ENCODE measurements at places on chromosomes 12 and 14.

GRCh38 chr14:99675382-99675835 is 8.7 kb upstream of the CYP46A1 start:
- no peak for DNase-seq

DNA sequence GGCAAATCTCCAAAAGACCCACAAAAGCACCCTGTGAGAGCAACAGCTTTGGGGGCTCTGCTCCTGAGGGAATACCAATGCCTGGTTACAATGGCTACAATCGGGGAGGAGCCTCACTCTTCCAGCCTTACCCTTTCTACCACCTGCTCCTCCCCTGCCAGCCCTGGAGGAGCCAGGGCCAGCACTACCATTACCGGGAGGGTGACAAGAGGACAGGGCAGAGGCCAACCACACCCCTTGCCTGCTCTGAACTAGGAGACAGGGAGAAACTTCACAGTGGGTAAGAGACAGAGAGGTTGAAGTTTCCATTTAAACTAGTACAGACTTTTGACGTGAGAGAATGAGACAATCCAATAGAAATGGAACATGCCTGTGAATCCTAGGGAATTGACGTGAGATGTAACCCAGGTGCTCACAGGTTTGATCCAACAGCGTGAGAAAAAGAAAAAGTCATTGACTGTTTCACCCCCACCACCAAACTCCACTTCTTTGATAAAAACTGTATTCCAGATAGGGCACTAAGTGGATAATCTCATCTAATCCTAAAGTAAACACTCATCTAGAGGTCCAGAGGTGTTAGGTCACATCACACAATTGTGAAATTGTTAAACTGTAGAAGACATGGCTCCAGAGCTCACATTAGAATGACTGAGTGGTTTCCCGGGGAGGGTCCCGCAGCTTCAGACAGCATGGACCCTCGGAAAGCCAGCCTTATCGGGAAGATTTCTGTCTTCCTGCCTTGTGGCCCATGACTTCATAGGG is 8.4 kb upstream of the TC2N start:
- no peak for DNase-seq

DNA sequence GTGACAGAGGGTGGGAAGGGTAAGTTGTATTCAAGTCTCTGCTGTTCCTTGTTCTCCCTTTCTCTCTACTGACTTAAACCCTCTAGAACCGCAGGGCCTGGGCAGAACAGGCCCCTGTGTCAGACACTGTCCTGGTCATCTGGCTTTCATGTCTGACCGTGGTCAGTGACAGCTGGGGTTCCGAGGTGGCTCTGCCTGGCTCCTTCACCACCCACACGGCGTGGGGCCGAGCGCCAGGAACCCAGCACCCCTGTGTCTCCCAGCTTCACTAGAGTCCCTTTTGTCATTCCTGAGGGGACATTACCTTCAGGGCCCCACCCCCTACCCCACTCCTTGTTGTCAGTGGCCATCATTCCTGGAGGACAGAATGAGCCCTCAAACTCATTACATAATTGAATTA is 168.9 kb downstream of the ADGRD1 start:
- DNase-seq: no peak

DNA sequence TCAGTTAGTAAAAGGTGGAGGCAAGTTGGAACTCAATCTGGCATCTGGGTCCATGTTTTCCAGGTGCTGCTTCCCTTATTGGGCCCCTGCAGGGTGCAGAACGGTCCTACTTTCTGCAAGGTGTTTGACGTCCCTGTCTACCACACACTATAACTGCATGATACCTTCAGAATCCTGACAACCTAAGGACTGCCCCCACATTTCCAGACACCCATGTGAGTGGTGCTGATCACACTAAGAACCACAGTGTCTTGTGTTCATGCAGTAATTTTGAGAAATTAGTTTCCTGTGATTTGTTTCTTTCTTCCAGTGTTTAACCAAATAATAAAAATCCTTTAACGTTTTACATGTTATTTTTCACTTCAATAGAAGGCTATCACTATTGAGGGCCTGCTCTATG is 121.1 kb upstream of the MDM1 start:
- DNase-seq: no peak

DNA sequence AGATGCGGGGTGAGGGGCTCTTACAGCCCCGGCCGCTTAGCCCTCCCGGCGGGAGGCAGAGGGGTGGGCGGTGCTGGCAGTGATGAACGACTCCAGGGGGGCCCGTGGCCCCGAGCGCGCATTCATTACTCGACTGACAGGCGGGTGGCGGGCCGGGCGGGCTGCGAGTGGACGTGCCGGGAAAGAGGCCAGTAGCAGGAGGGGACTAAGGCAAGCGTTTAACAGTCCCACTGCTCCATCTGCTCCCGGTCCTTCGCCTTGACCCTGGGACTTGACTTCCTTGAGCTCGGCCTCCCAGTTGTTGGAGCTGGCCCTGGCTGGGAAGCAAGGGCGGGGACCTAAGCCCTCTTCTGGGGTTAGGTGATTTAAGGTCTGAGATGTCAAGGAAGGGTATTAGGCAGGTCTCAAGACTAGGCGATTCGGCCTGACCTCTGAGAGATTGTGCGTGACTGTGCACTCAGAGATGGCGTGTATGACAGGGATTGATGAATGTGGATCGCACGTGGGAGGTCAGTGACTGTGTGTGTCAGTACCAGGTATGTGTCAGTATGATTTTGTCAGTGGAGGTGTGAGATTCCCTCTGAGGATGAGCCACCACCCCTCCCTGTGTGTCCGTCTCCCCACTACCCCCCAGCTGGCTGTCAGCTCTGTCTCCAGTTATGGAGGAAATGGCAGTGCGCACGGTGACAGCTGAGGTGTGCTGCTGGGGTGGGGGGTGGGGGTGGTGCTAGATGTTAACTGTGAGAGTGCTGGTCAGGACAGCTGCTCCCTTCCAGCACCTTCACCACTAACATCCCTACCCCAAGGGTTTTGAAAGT is 3.6 kb upstream of the DNAJC22 start:
- DNase-seq: no peak

DNA sequence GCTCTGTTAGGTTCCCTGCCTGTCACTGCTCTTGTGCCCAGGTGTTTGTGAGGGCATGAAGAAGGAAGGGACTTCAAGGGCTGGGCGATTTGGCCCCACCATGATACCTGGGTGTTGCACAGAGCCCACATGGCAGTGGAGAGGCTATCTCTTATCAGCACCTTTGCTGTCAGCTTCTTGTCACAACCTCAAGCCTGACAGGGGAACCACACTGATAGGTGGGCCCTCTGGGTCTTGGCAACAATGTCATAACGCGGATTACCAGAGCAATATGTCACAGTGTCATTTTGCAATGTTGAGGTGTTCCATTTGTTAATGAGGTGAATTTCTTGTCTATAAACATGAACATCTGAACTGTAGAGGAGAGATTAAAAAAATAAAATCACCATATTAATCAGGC is 22.9 kb upstream of the CACNA1C start:
- no peak for DNase-seq

DNA sequence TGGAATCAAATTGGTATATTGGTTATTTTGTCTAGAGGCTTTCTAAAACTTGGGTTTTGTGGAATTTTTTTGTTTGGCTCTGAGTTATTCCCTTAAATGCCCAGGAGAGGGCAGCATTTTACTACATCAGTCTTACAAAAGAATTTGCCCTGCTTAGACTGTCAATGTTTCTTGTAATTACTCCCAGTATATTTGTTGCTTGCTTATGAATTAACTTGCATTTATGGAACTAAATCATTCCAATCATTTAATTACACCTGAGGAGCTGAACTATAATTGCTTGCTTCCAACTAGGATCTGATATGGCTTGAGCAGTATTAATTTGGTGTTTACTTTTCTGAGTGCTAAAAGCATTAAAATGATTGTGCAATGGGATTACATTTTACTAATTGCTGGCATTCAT is 48.7 kb downstream of the MIPOL1 start:
- no peak for DNase-seq

- no peak for DNase-seq
Observed at GRCh38 chr12:117231750-117232149, 41.5 kb upstream of the FBXO21 start.

GRCh38 chr14:92991536-92991935 is 68.6 kb downstream of the CHGA start:
- no peak for DNase-seq

DNA sequence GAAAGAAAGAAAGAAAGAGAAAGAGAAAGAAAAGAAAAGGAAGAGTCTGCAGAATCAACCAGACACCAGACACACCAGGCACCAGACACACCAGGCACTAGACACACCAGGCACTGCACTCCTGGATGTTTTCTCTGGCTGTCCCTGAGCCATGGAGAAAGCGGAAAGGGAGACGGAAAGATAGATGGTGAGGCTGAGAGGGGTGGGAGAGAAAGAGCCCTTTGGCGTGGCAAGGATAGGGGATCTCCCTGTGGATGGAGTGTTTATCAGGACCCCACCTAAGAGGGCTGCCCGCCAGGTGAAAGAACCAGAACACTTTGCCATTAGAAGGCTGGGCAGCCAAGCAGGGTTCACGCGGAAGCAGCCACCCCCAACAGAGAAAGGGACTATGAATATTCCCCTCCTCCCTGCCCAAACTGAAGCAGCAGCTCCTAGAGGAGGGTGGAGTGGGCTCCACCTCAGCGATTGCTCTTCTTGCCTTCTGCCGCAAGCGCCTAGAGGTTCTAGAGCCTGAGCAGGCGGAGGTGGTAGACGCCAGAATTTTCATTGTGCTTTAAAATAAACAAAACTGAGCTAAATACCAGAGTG is 13.4 kb downstream of the ST8SIA1 start:
- DNase-seq: no peak

DNA sequence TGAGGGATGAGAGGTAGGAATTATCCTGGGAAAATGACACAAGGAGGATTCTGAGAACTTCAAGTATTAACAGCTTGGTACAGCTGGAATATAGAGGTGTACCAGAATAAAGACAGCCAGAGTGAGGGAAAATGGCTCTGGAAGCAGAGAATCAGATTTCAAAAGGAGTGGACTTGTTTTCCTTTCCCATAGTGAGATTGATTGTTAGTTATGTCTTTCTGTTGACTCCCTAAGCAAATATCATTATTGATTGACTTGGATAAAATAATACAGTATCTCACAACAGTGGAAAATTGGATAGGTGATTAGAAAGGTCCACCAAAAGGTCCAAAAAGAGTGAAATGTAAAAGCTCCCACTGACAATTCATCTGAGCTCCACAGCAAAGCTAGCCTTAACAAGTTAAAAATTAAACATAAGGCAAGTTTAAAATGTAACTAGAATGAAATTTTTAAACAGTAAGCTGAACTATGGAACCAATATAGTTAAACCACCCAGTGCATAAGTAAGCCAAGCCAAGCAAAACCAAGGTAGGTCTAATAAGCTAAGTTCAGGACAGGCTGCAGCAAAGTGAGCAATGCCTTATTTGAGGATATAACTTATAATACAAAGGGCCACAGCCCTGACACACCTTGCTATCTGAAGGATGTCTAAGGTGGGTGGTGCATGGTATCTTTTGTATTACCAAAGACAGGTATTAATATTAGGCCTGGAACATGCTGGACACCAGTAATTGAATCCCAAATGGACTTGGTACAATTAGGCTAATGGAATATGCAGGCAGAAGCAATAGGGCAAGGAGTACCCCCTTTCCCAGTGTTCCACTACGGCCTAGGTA is 21.8 kb downstream of the ENTPD5 start:
- no peak for DNase-seq

GRCh38 chr14:31118892-31119291 is 88.7 kb downstream of the HECTD1 start:
- DNase-seq: no peak

DNA sequence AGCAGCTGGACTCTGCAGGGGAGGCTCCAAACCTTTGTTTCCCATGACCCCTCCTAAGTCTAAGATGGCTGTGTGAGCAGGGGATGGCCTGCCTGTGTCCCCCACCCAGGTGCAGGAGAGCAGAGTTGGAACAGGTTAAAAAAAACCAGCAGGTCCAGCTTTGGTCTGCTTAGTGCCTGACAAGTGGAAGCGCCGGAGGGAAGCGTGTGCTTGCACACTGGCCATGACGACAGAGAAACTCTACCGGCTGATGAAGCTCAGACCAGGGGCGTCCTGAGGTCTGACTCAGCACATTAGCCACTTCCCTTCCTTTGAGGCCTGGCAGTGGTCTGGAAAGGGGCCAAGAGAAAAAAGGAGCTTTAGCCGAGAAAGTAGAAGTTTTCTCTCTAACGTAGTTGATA is 280.1 kb downstream of the VRK1 start:
- DNase-seq: peak; percentile 46

GRCh38 chr12:48712209-48712608 is 4.3 kb downstream of the CCNT1 start:
- DNase-seq: no peak

DNA sequence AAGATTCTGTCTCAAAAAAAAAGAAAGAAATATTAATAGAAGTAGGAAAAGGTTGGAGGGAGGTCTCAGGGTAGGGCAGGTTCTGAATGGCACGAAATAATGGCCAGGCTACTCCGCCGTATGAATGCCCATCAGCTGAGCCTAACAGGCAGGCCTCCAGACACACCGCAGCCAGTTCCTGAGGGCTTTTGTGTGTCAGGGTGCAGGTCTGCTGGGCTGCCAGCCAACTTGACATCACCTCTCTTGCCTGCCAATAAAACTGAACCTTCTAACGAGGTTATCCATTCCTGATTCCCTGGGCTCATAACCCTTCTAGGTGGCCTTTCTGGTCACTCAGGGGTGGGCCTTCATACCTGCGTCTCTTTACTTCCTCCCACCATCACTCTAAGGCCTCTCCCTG is 3.0 kb downstream of the IFI27 start:
- no peak for DNase-seq

- DNase-seq: no peak
Observed at GRCh38 chr12:38691164-38691563, 214.2 kb downstream of the CPNE8 start.

- DNase-seq: no peak
Observed at GRCh38 chr12:115946867-115947695, 330.4 kb downstream of the MED13L start.

GRCh38 chr12:132170094-132170636 is 25.9 kb downstream of the NOC4L start:
- DNase-seq: no peak

DNA sequence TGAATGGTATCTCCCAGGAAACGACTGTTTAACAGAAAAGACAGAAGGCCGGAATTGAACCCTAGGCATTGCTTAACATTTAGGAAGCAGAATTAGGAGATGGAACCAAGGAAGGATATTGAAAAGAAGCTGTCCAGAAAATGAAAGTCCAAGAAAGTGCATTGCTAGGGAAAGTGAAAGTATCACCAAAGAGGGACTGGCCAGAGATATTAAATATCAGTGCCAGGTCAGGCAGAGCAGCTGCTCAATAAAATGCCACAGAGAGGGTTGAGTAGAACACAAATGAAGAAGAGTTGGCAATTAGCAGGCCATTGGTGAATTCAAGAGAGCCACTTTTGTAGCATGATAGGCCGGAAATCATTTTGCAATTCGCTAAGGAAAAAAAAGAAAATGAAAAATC is 101.6 kb downstream of the CFAP54 start:
- no peak for DNase-seq

GRCh38 chr14:54000341-54000811 is 43.8 kb upstream of the BMP4 start:
- no peak for DNase-seq

GRCh38 chr14:67853715-67854114 is 34.1 kb downstream of the RAD51B start:
- DNase-seq: no peak

DNA sequence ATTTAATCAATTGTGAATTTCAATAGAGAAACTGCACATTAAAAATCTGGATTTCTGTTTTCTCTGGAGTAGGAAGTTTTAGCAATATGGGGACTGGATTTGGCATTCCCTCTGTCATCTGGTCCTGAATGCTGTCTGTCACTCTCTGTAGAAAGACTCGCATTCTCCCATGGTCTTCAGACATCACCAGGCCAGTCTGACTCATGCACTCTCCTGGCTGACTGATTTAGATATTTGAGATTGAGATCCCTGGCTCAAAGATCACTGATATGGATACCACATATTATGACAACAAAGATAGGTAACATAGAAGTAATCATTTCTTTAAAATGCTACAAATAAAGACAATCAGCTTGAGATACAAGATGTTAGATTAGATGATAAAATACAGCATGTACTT is 524.5 kb downstream of the GALC start:
- DNase-seq: no peak
